ENCODE measurements at places on chromosomes 7 and 10.

DNA sequence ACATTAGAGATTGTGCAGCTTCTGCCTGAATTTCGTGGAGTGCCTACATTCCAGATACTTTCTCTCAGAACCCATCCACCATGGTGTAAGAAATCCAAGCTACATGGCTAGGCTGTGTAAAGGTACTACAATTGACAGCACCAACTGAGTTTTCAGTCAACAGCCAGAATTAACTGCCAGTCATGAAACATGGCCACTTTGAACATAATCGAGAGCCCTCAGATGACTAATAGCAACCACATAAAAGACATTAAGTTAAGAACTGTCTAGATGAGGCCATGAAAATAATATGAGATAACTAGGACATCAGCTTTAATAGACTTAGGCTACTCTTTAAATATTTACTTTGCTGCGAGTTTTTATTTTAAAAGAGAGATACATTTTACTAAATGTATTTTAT, 1106.8 kb upstream of the LRRTM3 start:
- DNase-seq: no peak

- DNase-seq: no peak
Measured at GRCh38 chr10:12470719-12471118, 121.4 kb downstream of the CAMK1D start.

GRCh38 chr10:6300106-6300783, 97.5 kb downstream of the PFKFB3 start:
- no peak for DNase-seq

DNA sequence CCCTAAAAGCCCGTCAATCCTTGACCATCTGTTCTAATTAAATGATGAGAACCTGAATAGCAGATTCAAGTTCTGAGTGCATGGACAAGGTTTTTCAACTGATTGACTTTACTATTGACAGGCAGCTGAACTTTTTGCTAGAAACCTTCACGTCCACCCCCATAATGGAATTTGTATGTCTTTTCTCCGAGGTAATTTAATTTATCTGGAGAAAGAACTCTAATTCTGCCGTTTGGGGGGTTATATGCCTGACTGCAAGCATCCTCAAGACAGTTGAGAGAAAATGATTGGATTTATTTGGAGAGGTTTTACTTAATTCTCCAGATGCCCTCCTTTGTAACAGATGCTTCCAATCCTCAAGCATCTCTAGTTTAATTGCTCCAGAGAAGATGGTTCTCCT, 1053.4 kb upstream of the AUTS2 start:
- no peak for DNase-seq

DNA sequence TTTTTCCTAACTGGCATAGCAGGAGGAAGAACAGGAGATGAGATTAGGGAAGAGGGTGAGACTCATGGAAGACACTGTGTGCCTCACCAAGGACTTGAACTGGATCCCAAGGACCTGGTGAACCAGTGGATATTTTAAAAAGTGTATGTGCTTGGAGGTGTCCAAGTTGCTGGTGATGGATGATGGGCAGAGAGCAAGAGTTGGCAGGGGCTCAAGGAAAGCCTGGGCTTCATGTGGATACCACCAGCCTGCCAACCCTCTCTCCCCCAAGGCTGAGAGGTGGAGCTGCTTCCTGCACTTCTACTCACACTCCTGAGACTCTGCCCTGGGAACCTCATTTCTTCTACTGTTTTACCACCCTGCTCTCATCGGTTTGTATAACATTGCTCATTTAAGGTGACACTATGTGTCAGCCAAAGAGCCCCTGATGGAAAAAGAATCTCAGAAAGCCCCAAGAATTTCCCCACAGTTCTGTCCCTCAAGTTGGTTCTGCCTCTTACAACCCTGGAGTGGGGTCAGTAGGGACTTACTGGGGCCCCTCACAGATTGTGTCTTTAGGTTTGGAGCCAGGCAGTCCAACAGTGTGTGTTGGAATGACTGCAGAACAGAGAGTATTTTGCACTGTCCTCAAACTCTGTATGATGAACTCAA, 56.2 kb upstream of the PDCD4 start:
- no peak for DNase-seq

DNA sequence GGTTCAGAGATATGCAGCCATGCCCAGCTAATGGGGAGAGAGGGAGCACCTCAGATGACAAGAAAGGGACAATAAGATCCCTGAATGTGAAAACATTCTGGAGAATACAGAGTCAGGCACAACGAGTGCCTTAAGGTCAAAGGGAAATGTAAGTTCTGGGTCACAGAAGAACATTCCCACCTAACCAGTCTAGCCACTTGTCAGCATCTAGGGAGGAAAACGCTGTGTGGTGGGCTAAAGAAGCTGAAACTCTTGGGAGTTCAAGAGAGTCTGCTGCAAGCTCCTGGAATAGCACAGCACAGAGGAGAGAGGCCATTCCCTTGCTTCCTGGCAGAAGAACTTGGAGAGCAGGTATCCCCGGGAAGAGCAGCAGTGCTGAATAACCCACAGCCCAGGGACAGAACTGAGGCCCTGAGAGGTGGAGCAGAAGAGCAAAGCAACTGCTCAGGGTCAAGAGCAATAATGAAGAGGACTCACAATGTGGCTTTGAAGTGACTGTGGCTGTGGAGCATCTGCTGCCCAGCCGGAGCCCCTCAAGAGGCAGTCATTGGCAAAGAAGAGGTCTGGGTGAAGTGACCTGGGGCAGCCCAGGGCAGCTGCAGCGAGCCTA, 182.3 kb downstream of the NPSR1 start:
- no peak for DNase-seq

GRCh38 chr10:23293145-23293724, 51.4 kb downstream of the C10orf67 start:
- DNase-seq: no peak

GRCh38 chr10:94902570-94902969, 35.9 kb upstream of the CYP2C9 start:
- peak; percentile 41 for DNase-seq

- no peak for DNase-seq
Measured at GRCh38 chr10:78215645-78216044, 182.0 kb downstream of the RPS24 start.

DNA sequence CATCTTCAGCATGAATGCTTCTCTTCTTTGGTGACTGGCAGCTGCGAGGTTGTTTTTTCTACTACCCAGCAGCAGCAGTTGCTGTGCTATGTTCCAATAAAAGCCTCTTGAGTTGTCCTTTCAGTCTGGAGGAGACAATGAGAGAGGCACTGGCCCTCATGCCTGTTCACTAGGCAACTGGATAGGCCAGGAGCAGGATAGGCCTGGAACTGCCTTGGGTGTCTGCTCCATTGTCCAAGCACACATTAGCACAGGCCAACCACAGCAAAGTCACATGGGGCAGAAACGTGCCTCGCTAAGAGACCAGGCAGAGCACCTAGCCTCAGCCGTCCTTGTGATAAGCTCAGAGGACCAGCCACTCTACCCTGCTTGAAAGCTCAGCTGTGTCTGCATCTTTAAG, 76.9 kb upstream of the PDCD4 start:
- no peak for DNase-seq

DNA sequence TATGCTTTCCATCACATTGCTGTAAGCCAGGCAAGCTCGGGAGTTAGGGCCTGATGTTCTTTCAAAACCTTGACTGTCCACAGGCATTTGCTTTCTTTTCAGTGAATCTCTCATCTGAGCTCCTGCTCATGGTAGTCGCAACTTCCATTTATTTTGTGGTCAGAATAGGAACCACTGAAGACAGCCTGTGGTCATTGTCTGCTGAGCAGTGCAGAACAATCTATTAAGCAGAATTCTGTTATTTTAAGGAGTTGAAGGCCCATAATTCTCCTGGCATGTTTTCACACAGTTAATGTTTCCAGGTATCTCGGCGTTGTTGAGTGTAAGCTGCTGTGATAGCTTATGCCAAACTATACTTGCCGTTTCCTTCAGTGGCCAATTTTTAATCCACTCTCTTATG, 491.1 kb upstream of the AKR1E2 start:
- DNase-seq: no peak

DNA sequence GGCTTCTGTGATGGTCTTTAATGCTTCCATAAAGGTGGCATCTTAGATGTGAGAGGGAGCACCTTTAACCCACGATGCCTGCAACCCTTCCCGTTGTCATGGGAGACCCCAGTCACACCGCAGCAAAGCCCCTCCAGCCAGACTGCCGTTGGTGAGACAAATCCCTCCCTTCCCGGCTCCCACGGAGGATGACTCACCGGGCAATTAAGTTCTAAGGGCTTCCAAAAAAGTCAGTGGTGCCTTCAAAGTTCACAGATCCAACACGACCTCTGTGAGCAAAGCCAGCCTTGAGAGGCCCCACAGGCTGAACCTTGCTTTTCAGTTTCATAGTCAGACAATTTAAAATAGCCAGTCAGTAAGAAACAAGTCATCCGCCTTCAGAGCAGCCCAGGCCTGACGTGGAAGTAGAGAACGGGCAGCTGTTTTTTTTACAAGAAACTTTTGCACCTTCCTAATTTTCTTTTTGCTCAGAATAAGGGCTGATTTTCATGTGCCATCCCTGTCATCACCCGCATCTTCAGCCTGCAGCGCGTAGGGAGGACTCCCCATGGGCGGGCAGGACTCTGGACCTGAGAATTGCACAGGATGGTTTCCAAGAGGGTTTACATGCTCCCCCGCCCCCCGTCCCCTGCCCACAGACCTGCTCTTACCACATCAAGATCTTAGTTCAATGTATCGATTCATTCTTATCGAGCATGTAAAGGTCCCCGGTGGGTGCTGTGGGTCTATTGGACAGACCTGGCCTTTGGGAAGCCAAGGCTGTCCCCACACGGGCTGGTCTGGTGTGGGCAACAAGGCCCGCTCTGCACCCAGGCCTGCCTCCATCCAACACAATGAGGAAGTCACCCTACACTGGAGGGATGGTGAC, 333.9 kb downstream of the DNAJB6 start:
- no peak for DNase-seq

GRCh38 chr10:42933448-42934340, 143.2 kb upstream of the RET start:
- DNase-seq: no peak

DNA sequence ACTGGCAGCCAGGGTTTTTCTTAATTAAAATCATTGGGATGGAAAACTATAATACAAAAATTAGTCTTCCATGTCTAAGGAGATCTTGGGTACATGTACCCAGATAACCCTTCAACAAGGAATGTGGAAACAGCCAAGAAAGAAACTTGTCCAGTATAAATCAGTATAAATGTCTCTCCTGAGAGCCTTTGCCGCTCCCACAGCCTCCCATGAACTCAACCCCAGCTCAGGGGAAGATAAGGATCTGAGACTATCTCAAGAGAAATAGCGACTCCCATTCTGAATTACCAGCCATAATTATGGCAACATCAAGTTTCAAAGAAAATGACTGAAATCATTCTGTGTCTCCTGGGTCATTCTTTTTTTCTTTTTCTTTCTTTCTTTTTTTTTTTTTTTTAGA, 32.6 kb upstream of the AFAP1L2 start:
- no peak for DNase-seq

- no peak for DNase-seq
Measured at GRCh38 chr7:105677817-105678573, 96.7 kb upstream of the EFCAB10 start.

DNA sequence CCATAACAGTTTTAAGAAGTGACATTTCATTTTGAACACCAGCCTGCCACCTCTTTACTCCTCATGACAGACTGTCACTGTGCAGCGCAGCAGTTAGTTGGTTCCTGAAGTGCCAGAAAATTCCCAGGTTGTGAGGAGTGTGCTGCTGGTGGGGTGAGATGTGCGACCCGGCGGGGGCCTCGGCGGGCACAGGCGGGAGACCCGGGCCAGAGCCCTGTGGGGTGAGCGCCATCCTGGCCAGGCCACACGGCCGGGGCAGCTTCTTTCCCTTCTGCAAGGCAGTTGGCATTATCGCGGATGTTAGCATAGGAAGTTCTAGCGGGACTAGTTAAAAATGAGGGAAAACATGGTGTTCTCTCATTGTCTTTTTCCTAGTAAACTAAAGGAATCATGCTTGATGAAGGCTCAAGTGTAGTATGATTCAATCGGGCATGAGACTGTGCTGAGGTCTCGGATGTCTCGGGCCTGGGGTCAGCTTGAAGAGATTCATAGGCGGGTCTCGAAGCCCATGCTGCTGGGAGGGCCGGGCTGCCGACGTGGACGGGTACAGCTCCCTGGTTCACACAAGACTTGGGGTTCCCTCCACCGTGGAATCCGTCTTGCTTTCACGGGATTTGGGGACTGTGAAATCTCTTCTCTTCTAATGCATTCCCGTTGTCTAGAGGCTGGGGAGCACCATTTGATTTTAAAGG, 56.1 kb downstream of the MGMT start:
- no peak for DNase-seq

GRCh38 chr10:131781076-131781475, 119.7 kb upstream of the PPP2R2D start:
- no peak for DNase-seq

GRCh38 chr7:110386913-110387312, 704.0 kb upstream of the LRRN3 start:
- DNase-seq: peak; percentile 77

DNA sequence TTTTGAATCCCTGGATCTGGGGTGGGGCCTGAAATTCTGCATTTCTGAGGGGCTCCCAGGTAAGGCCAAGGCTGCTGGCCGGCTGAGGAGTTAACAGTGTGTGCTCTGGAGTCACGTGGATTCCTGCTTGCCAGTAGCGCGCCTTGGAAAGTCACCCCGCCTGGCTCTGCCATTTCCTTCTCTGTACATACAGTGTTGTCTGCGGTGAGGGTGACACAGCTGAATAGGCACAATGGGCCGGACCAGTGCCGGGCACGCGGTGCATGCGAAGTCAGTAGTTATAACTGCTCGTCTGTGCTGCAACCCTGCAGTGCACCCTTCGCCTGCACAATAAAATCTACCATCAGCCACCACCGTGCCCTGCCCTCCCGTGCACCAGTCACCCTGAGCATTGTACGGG, 68.0 kb upstream of the EEPD1 start:
- no peak for DNase-seq

GRCh38 chr7:101936223-101936610, 118.8 kb downstream of the CUX1 start:
- no peak for DNase-seq

GRCh38 chr10:80504158-80504811, 33.4 kb upstream of the SH2D4B start:
- DNase-seq: no peak

DNA sequence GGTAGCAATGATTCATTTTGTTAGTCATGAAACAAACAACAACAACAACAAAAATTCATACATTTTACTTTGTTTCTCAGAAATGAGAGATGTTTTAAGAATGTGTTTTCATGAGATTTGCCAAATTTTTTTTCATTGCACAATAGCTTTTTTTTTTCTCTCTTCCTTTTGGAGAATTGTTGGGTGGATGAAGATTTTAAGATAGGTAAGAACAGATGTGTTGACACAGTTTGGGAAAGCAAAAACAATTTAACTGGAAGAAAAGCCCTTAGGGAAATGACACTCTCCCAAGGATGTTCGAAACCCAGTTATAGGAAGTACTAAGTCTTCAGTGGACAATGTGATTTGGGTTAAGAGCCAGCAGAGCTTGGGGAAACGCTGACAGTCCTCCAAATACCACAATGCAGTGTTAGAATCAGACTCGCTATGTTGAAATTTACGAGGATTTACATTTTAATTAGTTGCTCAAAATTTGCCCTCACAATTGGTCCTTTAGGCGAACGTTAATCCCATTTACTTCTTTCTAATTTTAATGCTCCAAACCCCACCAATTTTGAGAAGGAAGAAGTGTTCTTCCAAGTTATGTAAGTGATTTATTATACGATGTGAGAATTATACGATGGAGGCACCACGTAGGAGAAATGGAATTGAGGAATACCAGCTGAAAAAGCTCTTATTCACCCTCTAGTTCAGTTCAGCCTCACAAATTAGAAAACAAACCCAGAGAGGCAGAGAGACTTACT, 61.2 kb downstream of the HHEX start:
- DNase-seq: no peak

All from epithelial cell of prostate (primary cell).